ENCODE measurements at places on chromosomes 7 and 10.

DNA sequence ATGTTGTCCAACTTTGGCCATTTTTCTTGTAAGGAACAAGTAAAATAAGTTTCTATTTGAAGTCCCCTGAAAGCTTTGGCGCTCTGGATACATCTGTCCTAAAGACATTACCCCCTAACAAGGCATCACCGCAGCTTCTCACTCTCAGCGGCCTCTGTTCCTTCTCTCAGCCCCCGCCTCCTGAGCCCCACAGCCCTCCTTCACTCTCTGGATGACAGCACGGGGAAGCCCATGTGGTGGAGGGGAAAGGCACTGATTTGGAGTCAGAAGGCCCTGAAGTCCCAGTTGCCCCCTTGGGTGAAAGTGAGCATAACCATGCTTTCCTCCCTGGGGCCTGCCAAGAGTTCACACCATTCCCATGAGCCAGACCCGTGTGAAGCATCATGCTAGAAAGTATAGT is 4.6 kb downstream of the H2BK1 start:
- no peak for DNase-seq

DNA sequence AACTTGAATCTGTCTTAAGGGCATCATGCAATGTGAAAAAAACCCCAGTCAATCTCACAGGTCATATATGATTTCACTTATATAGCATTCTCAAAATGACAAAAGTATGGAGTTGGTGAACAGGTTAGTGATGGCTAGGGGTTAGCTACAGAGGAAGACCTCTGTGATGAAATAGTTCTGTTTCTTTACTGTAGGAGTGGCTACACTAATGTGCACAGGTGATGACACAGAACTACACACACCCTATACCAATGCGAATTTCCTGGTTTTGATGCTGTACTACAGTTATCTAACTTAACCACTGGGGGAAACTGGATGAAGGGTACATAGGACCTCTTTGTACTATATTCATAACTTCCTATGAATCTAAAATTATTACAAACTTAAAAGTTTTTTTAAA is 541.8 kb downstream of the PARD3 start:
- DNase-seq: no peak

DNA sequence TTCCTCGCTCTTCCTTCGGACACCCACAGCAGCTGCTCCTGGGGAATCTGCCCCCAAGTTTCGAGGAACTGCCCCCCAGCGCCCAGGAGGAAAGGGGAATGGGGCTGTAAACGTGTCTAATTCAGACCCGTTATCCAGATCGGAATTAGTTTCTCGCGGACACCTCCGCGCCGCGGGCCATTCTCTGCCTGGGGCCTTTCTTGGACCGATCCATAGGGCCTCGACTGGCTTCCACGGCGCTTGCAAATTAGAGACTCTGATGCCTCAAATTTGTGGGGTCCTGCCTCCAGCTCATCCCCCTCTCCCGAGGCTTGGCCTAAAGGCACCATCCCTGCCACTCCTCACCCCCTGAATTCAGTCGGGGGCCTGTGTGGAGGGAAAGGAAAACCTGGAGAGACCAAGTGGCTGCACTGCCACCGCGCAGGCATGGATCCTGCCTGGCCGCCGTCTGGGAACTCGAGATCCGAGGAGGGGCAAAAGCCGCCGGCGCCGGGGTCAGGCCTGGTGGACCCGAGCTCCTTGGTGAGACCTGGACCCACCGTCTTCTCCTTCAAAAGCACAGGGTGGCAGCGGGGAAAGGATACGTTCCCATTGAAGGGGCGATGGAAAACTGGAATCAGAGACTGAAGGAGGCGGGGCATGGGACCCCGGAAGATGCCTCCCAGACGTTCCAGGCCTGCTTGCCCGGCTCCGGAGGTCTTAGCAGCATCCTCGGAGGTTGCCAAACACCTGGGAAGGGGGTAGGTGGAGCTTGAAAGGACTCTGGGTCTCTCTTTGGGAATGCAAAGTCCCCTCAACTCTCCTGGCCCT is 13.7 kb downstream of the LBX1 start:
- DNase-seq: no peak

DNA sequence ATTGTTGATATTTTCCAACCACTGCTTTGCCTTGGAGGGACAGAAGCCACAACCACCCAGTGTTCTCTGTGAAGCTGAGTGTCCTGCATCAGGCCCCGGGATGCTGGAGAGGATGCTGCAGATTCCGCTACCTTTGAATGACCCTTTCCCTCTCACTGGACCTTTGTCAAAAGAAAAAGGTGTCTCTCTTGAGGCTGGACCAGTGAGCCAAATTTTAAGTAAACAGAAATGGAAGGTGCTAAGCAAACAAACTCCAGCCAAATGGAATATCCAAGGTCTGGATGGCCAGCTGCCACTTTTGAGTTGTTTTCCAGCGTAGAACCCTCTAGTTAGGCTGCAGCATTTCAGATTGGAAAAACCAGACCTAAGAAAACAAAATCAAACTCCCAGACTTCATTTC is 145.5 kb downstream of the TRIL start:
- no peak for DNase-seq

All from stimulated activated naive CD8-positive, alpha-beta T cell treated with anti-CD3 and anti-CD28 coated beads, Interleukin-15, Interleukin-2, amounts not matched to agents 100 U/mL and 50 U/mL, for 24 hours (primary cell).